ENCODE measurements at places on chromosomes 6 and 20. TPM values are rescaled to one million over a fixed set of nuclear protein-coding genes. Genes with fewer than 3 reads are reported as not detected.

DNA sequence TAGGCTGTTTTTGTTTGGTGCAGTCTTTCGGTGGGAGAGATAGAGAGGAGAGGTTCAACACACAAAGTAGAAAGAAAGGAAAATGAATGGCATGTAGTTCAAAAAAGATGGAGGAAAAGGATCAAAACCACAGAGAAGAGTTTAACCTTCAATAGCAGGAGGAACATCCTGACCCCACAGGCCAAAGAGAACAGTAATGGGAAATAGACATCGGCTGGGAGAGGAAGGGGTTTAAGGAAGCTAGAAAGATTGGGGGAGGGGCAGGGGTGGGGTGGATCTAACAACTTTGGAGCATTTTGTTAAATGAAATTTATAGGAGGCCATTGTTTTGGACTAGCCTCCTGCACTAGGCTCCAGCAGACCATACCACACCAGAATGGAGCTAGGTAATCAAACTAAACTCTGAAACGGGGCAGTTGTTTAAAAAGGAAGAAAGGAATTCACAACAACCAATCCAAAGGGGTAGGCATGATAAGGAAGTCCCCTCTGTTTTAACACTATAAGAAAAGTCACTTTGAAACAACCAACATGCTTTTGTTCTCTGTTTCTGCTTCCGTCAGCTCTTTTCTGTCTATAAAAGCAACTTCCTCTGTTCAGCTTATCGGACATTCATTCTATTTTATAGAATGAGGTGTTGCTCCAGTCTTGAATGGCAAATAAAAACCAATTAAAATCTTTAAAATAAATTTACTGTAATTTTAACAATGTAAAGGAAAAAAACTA is 82.6 kb downstream of the EPB41L2 start:
- no peak for DNase-seq

GRCh38 chr6:132964101-132964867 is 149.9 kb downstream of the RPS12 start:
- peak; percentile 60 for DNase-seq

- DNase-seq = no peak
Observed at GRCh38 chr6:136790411-136791295, 1.6 kb downstream of the MAP3K5 start.

The C6orf136 gene
- total RNA-seq = 12.2 TPM

The FRMD1 gene
- total RNA-seq = not detected

The SEMG1 gene
- total RNA-seq = not detected

Data from M059J (cell line).